ENCODE measurements at places on chromosomes 4 and X. TPM values are rescaled to one million over a fixed set of nuclear protein-coding genes. Genes with fewer than 3 reads are reported as not detected.

MAGT1 gene
- 33.9 TPM for polyA plus RNA-seq

CXCL11 gene
- polyA plus RNA-seq, result not detected

ATP11C gene
- polyA plus RNA-seq, result 9.7 TPM

OCIAD2 gene
- 159 TPM for polyA plus RNA-seq

VCX3A gene
- not detected for polyA plus RNA-seq

ADRA2C gene
- polyA plus RNA-seq, result not detected

EGFL6 gene
- not detected for polyA plus RNA-seq

F8A2 gene
- not detected for polyA plus RNA-seq

ATP8A1 gene
- polyA plus RNA-seq, result 22.7 TPM

IL13RA2 gene
- not detected for polyA plus RNA-seq

Data from naive B cell (primary cell).